ENCODE measurements at places on chromosomes 5 and 9.

DNA sequence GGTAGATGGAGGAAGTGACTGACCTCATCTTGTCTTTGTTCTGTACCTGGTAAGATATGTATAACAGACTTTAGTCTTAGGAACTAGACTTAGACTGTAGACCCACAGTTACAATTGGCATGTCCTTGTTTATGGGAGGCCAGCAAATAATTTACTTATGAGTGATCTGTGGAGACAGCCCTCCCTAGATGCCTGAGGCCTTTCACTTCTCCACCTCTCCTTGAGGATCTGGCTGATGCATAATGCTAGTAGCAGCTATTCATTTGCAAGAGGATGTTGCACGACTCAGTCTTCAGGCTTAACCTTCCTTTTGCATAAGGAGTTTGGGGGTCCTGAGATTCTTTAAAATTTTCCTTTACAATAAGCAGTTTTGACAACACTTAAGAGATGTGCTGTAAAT lies 100.7 kb downstream of the YTHDC2 start:
- no peak for DNase-seq

DNA sequence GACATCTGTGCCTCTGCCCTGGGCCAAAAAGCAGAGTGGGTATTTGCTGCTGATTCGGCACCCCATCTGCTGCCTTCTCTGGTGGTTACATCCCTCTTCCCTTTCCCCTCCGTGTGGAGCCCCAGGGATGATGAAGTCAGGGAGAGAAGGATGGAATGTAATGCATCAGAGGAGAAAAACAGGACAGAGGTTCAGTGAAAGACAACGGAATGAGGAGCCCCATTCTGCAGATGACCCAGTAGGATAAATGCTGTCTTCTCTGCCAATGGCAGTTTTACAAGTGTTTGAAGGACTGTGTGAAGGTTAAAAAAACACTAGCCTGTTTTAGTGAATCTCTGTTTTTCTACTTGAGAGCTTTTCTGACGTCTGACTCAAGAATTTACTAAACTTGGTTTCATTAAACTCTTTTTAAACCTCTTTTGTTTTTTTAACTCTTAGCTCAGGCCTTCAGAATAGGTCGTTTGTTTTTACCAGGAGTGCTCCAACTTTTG lies 86.3 kb downstream of the NLN start:
- no peak for DNase-seq

GRCh38 chr5:156800929-156801328 lies 49.2 kb upstream of the PPP1R2B start:
- no peak for DNase-seq

GRCh38 chr9:16873126-16873802 lies 2.8 kb upstream of the BNC2 start:
- DNase-seq, result no peak

DNA sequence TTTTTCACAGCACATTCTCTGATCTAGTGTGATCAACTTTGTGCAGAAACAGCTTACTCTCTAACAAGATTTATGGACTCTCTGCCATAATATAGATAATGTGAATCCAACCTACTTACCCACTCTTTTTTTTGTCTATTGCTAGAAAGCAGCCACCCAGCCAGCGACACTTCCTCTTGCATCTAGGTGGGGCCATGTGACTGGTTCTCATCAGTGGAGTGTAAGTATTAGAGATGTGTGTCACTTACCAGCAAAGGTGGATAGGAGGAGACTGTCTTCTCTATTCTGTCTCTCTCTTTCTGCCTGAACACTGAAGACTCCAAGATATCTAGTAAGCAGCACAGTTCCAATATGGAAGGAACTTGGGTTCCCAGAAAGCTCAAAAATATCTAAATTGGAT lies 174.8 kb downstream of the MCTP1 start:
- no peak for DNase-seq

- no peak for DNase-seq
Measured at GRCh38 chr9:135997090-135998015, 36.2 kb upstream of the UBAC1 start.

DNA sequence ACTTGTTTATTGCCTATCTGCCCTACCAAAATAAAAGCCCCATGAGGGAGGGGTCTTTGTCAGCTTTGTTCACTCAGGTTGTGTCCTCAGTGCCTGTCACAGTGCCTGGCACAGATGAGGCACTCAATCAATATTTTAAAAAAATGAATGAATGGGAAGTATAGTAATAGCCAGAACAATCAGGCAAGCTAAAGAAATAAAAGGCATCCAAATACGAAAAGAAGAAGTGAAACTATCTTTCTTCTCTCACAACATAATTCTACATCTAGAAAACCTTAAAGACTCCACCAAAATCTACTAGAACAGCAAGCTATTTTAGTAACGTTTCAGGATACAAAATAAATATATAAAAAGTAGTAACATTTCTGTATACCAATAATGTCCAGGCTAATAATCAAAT lies 37.8 kb upstream of the C5orf63 start:
- no peak for DNase-seq

- no peak for DNase-seq
Measured at GRCh38 chr5:116532762-116533525, 41.7 kb downstream of the SEMA6A start.

GRCh38 chr9:3403315-3403714 lies 122.5 kb downstream of the RFX3 start:
- no peak for DNase-seq

- DNase-seq, result no peak
Measured at GRCh38 chr5:162456086-162456485, 388.5 kb downstream of the GABRG2 start.

DNA sequence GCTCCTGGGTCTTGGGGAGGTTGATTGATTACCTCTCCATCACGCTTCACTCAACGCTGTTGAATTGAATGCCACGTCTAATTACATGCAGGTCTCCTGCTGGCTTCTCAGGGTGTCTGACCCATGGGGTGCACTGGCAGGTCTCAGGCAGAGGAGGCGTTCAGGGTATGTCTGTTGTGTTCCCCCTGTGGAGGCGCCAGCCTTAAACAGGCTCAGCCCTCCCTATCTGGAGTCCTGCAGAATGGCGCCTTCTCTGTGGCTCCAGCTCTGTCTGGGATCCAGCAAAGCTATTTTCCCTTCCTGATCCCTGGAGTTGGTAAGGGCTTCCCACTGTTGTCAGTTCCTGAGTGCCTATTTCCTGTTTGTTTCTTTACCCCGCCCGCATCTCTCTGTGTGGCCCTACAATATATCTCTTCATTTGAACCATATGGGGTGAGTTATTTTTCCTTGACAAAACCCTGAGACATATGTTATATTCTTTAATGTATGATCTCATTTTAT lies 150.0 kb downstream of the NTRK2 start:
- DNase-seq, result no peak

DNA sequence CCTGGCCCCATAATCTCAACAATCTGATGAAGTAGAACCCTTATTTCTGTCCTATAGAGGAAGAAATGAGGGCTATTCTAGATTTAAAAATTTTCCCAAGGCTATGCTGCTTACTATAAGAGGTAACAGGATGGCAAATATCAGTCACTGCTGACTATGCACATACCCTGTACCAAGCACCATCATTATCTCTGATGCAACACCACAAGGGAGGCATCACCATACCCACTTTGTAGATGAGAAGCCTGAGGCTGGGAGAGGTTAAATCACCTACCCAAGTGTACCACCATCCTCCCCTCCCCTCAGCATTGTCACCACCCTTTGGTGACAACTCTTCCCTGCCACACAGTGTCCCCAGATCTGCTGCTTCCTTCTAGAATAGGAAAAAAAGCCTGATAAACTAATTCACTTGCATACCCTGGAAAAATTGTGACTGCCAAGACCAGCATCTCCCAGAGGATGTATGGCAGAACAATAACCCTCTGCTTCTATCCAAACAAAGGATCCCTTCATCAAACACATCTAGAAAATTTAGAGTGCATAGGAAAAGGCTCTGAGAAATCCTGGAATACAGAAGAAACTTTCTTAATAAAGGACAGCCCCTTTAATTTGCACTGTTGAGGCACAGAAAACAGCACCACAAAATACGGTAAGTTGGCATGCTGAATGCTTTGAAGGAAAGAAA lies 48.3 kb downstream of the PRRC1 start:
- no peak for DNase-seq

DNA sequence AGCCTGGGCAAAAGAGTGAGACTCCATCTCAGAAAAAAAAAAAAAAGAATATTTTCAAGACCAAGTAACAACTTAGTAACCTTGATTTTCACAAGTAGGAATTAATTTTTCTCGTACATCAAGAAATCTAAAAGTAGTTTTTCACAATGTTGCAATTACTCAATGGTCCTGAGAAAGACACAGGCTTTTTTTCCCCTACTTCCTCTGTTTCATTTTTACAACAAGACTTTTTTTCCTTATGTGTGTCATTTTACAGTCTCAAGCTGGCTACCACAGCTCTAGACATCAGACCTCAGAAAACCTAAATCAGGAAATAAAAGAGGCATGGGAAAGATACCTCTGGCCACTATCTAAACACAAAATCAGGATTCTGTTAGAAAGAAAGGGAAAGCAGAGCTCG lies 45.9 kb downstream of the WDR36 start:
- no peak for DNase-seq

DNA sequence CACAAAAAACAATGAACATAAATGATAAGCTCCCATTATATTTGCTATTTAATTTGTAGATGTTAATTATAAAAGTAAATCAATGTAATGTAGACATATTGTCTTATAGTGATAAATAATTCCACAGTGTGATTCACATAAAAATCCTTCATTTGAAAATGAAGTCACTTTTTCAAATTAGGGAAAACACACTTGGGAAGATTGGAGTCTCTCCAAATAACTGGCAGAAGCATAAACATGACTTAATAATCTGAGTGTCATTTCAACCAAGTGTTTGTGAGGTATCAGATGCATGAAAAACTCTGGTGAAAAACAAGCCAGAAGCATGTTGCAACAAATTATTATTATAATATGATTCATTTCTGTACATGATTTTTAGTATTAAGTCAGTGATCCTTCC lies 102.2 kb downstream of the CETN3 start:
- DNase-seq, result no peak

DNA sequence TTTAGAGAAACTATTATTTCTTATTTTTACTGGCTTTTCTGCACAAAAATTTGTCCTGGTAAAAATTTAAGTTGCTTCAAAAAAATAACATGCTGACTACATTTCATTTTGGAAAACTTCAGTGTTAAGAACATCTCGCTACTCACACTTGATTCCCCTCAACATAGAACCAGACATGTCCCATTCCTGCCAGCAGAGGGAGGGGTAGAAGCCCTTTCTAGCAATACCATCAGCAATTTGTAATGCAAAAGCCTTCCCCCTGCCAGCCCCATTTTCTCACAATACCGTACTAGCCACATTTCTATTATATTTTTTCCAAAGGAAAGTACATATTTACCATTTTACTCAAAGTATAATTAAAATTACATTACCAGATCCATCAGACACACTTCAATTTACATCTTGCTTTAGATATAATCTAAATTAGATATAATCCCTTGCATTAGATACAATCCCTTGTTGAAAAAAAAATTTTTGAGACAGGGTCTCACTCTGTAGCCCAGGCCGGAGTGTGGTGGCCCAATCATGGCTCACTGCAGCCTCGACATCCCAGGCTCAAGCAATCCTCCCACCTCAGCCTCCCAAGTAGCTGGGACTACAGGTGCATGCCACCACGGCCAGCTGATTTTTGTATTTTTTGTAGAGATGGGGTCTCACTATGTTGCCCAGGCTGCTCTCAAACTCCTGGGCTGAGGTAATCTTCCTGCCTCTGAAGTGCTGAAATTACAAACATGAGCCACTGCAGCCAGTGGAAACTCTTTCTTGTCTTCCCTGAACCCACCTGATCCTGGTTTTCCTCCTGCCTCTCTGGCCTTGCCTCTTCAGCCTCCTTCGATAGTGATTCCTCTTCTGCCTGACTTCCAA lies 39.6 kb upstream of the IDNK start:
- peak; percentile 37 for DNase-seq

GRCh38 chr9:33867747-33868439 lies 50.9 kb downstream of the UBE2R2 start:
- no peak for DNase-seq

- DNase-seq, result no peak
Measured at GRCh38 chr5:156942064-156942463, 21.0 kb downstream of the TIMD4 start.

- no peak for DNase-seq
Measured at GRCh38 chr5:81302596-81302995, 1.2 kb downstream of the ZCCHC9 start.

DNA sequence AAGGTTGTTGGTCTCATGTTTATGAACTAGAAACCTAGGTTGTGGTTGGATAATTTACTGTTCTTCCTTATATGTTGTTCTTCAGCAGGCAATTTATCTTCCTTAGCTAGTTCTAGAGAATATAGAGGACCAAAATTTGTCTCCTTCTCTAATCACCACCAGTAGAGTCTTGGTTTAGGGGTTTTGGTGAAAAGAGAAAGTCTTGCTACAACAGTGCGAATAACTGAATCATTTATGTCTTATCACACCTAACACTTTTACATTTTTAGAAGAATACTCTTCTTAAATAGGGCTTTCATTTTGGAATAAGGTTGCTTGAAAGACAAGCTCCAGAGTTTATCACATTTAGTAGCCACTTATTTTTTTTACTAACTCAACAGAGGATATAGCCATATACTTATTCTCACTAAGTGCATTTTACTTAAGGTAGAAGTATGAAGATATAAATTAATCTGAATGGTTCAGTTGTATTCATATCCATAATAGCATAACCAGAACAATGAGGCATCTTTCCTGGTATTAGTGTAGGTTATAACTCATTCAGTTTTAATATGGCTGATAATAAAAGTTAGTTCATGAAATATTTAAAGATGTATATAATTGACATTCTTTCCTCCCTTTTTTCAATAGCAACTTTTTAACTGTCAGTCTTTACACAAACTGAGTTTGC lies 67.9 kb downstream of the ERBIN start:
- DNase-seq, result no peak

GRCh38 chr5:59819806-59820205 lies 73.7 kb downstream of the PDE4D start:
- DNase-seq, result no peak

- no peak for DNase-seq
Measured at GRCh38 chr5:90890180-90890579, 331.6 kb downstream of the ADGRV1 start.

GRCh38 chr9:113241161-113241560 lies 19.8 kb downstream of the SLC31A1 start:
- DNase-seq, result no peak

GRCh38 chr9:93261281-93261680 lies 77.3 kb downstream of the WNK2 start:
- DNase-seq, result no peak

DNA sequence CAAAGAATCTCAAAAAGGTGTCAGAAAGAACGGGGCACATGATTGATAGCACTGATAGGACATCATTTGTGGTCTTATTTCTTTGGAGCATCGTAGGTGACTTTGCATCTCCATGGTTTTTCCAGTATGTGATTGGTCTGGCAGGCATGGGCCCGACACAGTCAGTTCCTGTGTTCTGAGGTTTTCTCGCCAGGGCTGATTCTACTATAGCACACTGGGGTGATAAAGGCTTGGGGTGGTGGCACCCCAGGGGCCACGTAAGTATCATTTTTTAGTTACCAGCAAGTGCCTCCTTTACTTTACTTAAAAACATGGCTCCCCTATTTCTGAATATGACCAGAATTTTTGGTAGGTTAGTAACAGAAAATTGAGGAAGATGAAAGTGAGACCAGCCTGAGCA lies 202.7 kb downstream of the RFK start:
- no peak for DNase-seq

GRCh38 chr9:122080986-122081385 lies 12.1 kb downstream of the TTLL11 start:
- DNase-seq, result no peak

- no peak for DNase-seq
Measured at GRCh38 chr9:125890826-125891225, 143.7 kb downstream of the PBX3 start.

GRCh38 chr5:177370488-177371119 lies 12.9 kb downstream of the RGS14 start:
- DNase-seq, result peak; percentile 79
